ENCODE measurements at places on chromosomes 7 and 10.

GRCh38 chr7:64574540-64575099, 11.7 kb upstream of the ZNF680 start:
- H3K4me1 ChIP-seq: no peaks in the 10 kb centered on the region
- H3K36me3 ChIP-seq: no peaks in the 10 kb centered on the region
- no peak overlapping the region for H3K27ac ChIP-seq
- DNase-seq: no peak
- H3K27me3 ChIP-seq: no peaks in the 10 kb centered on the region

- H3K4me3 ChIP-seq: no peak overlapping the region
- no peaks in the 10 kb centered on the region for H3K4me1 ChIP-seq
- no peaks in the 10 kb centered on the region for H3K36me3 ChIP-seq
- DNase-seq: no peak
- peaks cover 4% of the 10 kb centered on the region for H3K27me3 ChIP-seq
Measured at GRCh38 chr10:48547981-48548380, 56.9 kb downstream of the ARHGAP22 start.

DNA sequence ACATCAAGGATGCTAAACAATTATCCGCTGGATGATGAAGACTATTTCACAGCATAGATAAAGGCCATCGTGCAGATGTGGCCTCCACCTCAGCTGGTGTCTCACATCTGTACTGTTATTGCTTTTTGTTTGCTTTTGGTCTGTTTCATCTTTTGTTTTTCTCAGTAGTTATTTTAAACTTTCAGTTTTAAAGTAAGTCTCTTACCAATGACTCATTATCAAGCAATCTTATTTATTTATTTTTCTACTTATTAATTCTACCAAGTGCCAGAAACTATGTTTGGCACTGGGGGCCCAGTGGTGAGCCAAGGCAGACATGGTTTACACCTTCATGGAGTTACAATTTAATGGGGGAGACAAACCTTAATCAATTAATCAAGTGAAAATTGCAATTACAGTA, 250.9 kb upstream of the TMEM72 start:
- no peaks in the 10 kb centered on the region for H3K36me3 ChIP-seq
- no peak overlapping the region for H3K27ac ChIP-seq
- no peaks in the 10 kb centered on the region for H3K4me1 ChIP-seq
- H3K4me3 ChIP-seq: no peak overlapping the region
- H3K27me3 ChIP-seq: peaks cover 7% of the 10 kb centered on the region

GRCh38 chr7:117249696-117250095, 73.2 kb downstream of the WNT2 start:
- no peak for DNase-seq
- H3K4me1 ChIP-seq: peaks cover 5% of the 10 kb centered on the region
- H3K27ac ChIP-seq: no peak overlapping the region
- no peak overlapping the region for H3K4me3 ChIP-seq
- no peaks in the 10 kb centered on the region for H3K27me3 ChIP-seq
- H3K36me3 ChIP-seq: peaks cover 5% of the 10 kb centered on the region

- no peak overlapping the region for H3K27ac ChIP-seq
- DNase-seq: no peak
- peaks cover 88% of the 10 kb centered on the region for H3K27me3 ChIP-seq
- H3K4me3 ChIP-seq: no peak overlapping the region
Measured at GRCh38 chr10:132181691-132182425, 4.9 kb upstream of the DPYSL4 start.

DNA sequence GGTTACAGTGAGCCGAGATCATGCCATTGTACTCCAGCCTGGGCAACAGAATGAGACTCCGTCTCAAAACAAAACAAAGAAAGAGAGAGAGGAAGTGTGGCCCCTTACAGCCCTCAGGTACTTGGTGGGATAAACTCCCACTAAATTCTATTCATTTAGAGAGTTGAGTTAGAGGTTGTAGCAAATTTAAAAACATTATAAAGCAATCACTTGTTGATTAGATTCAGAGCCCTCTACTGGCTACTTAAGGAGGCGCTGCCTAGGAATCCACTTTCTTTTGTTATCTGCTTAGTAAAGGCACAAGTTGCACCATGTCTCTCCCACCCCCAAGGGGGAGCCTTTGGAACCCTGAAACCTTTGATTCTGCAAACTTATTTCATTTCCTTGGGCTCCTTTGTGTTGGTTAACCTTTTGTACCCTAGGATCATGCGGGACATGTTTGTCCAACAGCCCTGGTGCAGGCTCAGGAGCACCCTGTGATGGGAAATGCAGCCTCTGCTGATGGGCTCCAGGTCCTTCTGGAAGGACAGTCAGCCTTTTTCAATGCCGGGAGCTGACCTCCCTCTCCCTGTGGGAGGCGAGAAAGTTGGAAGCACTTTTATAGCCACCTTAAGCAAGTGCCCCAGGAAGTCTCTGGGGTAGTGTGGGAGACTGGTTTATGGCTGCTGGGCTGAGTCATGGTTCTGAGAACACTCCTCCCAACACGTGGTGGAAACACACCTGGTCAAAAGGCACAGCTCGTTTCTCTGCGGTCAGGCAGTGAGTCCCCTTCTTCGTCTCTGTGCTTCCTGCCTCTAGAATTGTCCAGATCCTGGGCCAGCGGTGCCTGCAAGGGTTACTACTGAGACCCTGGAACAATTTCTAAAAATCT, 2.3 kb downstream of the HKDC1 start:
- no peak overlapping the region for H3K4me3 ChIP-seq
- no peak overlapping the region for H3K27ac ChIP-seq
- H3K36me3 ChIP-seq: no peaks in the 10 kb centered on the region
- H3K27me3 ChIP-seq: no peaks in the 10 kb centered on the region
- no peaks in the 10 kb centered on the region for H3K4me1 ChIP-seq
- DNase-seq: no peak

Data from mesothelial cell of epicardium (in vitro differentiated cells).